ENCODE measurements at places on chromosomes 5 and 9.
A peak's percentile ranks its signal among the peaks of the same experiment; 100 is the strongest.

GRCh38 chr9:112647596-112647995 is 70.3 kb downstream of the INIP start:
- DNase-seq: no peak

DNA sequence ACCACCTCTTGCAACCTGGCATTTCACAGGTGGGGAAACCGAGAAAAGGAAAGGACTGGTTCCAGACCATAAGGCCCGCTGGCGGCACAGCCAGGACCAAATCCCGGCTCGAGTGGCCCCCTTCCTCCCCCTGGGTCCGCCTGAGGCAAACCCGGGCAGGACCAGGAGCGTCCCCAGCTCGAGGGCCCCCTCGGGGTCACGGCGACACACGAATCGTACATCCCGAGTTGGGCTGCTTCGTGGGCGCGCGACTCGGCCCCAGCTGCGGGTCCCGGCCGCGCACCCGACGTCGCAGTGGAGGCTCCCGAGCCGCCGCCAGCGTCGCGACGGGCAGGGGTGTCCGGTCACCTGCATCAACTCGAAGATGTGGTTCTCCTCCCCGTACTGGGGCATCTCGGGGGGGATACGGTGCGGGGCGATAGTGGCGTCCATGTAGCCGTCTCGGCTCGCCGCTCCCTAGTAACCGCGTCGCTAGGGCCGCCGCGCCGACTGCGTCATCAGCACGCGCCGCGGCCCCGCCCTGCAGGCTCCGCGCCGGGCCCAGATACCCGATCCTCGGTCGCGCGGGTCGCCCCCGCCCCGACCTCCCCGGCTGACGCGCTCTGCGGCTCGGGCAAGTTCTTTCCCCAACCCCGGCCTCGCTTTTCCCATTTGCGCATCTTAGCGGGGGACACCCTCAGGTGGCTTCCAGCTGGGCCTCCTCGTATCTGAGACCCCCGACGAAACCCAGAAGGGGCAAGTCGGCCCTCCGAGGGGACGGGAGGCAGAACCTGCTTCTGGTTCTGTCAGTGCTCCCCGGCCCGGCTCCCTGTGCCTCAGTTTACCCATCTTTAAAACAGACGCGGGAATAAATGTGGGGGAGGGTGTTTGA is at the start of gene AK8:
Gene AK8 (minus strand): TSS at position 461 of the 871 bp plus-strand sequence. CDS start 29 bp downstream, at position 432.
- peak; percentile 78 for DNase-seq

DNA sequence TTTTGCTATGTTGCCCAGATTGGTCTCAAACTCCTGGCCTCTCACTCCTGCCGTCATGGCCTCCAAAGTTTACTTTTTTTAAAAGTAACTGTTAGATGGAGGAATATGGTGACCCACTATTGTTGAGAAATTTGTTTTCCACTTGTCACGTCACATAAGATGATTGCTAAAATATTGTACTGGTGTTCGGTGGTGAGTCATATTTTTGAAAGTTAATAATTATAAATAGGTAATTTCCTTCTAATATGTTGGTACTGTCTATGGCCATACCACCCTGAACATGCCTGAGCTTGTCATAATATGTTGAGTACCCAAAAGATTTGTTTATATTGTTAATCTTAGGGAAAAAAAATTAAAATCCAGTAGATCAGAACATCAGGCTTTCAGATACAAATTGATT is 22.6 kb downstream of the RMI1 start:
- DNase-seq: no peak

- no peak for DNase-seq
These were observed 21.2 kb upstream of the HSD17B3 start for GRCh38 chr9:96323169-96323568.

GRCh38 chr5:17748201-17748600 is 113.9 kb downstream of the TAF11L14 start:
- DNase-seq: no peak

GRCh38 chr9:119677811-119678505 is 308.7 kb upstream of the BRINP1 start:
- no peak for DNase-seq

DNA sequence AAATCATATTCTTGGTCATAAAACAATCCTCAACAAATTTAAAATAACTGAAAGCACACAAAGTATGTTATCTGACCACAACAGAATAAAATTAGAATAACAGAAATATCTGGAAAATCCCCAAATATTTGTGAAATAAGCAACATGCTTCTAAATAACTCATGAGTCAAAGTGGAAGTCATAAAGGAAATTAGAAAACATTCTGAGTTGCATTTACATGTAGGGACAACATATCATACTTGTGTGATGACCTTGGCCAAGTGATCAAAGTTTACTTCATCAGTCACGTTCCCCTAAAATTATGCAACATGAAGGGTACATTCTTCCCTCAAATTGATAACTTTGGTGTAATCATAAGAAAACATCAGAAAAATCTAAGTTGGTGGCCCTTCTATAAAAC is 64.7 kb downstream of the CSF2 start:
- DNase-seq: no peak

- DNase-seq: no peak
These were observed 205.8 kb upstream of the KIF2A start for GRCh38 chr5:62100201-62100600.

DNA sequence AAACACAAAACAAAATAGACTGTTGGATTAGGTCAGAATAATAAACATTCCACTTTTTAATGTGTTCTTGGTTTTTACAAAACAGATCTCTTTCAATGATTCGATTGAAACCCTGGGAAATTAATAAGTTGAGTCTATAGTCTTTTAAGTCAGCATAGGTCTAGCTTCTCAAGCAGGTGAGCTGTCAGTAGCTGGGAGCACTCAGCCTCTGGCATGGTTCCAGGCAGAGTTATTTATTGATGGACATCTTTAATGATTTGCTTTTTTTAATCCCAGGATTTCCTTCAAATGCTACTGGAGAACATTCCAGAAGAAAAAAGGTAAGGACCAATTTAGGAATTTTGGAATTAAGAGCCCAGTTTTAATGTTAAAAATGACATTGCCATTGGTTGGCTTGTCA is 241.0 kb downstream of the AOPEP start:
- DNase-seq: no peak

- no peak for DNase-seq
These were observed 1062.6 kb downstream of the NR2F1-AS1 start for GRCh38 chr5:92518318-92518904.

DNA sequence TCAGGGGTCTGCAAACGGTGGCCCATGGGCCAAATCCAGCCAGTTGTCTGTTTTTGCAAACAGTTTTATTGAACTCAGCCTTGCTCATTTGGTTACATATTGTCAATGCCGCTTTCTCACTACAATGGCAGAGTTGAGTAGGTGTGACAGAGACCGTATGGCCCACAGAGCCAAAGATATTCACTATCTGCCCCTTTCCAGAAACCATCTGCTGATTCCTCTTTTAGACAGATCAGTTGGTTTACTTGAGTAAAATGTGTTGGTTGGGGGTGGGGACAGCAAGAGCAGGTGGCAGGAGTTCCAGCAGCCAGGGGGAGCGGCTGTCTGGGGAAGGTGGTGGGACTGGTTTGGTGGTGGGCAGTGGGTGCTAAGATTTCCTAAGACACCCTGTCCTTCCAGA is 54.8 kb downstream of the COL27A1 start:
- no peak for DNase-seq

GRCh38 chr5:83548581-83548980 is 77.0 kb downstream of the VCAN start:
- no peak for DNase-seq

DNA sequence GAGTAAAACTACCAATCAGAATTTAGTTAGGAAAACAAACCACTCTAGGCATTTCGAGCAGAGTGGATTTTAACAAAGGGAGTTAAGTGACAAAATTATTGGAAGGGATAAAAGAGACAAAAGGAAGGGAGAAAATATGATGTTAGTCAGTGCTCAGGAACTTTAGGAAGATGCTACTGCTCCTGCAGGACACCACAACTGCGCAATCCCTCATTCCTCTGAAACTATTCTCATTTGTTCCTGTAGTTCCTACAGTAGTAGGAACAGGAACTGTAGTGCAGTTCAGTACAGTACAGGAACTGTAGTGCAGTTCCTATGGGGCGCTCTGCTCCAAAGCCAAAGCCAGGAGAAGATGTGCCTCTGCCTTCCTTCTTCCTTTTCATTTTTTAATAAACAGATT is 29.9 kb upstream of the MEGF10 start:
- no peak for DNase-seq

GRCh38 chr5:173501922-173502321 is 114.5 kb downstream of the BOD1 start:
- no peak for DNase-seq

- DNase-seq: peak; percentile 43
These were observed 149.5 kb downstream of the C9orf152 start for GRCh38 chr9:110058304-110058953.

DNA sequence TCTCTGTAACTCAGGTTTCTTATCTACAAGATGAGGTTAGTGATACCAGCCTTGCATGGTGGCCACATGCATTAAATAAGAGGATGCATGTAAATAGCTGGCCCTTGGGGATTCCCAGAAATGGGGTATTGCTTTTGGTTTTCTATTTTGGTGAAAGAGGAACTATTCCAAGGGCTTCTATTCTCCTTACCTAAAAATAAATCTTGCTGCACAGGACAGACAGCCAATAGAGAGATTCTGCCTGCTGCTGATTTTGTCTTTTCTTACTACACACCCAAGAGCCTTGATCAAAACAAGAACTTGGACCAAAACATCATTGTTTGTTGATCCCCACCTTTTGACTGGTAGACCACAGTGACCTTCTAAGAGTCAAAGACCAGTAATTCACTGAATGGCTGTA is 161.8 kb downstream of the PJA2 start:
- DNase-seq: no peak

DNA sequence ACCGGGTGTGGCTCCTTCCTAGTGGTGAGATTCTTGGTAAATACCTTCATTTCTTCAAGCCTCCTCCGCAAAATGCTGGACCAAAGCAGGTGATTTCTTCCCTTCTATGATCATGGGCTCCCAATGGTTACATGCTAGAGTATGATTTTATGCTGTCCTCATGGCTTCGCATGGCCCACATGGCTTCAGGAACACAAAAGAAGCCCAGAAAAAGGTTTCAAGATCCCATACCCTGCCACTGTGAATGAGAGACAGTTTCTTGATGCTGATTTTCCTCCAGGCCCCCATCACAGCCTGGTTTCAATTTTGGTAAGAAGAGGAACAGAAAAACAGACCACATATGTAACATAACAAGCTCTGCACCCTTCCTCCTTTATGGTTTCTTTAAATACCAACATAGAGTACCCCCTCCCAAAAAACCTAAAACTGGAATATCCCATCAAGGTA is 2.4 kb upstream of the RXFP3 start:
- DNase-seq: no peak

DNA sequence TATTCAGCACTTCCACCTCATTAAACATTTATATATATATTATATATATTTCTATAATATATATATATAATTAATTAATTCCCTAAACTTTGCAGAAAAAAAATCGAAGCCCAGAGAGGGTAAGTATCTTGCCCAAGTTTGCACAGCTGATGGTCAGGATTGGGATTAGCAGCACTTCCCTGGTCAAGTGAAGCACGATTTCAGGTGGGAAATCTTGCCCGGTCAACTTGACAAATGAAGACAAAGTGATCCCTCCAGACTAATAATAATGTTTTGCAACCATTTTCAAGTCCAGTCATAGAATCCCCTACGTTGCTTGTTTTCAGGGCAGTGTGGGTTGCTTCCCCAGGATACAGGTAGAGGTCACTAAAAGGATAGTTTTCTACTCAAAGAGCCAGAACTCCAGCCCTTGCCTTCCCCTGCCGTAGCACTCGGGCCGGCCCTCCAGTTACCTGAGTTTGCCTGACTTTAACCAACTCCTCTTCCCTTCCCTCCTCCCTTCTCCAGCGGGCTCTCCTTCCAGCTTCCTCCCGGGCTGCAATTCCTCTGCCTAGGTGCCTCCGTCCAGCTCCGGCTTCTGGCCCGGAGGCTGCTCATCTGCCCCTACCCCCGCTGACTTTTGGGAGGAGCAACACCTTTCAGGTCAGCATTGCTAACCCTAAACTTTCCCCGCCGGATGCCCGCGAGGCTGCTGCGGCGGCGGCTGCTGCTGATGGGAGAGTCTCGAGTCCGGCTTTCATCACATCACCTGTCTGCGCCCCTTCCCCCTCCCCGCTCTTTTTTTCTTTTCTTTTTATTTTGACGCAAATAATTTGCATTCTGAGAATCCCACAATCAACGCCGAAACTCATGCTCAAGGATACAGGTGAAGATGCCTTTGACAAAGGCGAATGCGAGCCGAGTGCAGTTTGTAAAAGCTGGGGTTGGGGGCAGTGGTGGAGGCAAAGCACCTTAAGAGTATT is 930 bp downstream of the PRLR start:
- no peak for DNase-seq

- no peak for DNase-seq
These were observed 254.2 kb downstream of the TRIM32 start for GRCh38 chr9:116941266-116941665.

- no peak for DNase-seq
These were observed 77.9 kb downstream of the SEMA5A start for GRCh38 chr5:9468060-9468388.

- DNase-seq: no peak
These were observed 32.0 kb downstream of the SMIM15 start for GRCh38 chr5:61130289-61130688.

- no peak for DNase-seq
These were observed 76.6 kb upstream of the PAM start for GRCh38 chr5:102678267-102679058.

- DNase-seq: no peak
These were observed 477.8 kb downstream of the HINT1 start for GRCh38 chr5:130687085-130687733.

- DNase-seq: no peak
These were observed 18.3 kb downstream of the BRD3OS start for GRCh38 chr9:134043531-134043988.

DNA sequence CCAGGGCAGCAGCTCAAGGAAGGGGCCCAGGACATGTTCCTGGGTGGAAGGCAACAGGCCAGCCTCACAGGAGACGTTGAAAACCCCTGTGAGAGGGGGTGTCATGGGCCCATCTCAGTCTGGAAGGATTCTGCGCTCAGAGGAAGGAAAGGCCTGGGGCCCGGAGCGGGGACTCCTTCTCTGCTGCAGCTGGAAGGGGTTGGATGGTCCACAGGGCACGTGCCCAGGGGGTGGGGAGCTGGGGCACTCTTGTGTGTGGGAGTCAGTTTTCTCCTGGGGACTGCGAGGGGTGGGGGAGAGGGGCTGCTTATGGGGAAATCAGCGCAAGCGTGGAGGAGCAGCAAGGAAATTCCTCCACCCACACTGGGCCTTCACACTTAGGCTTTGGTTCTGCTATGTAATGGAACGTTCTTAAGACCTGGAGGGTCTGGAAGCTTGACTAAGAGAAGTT is 2.9 kb upstream of the LPCAT1 start:
- no peak for DNase-seq
